ENCODE measurements at places on chromosomes 13 and 19.

- no peak for DNase-seq
These were observed 35.7 kb downstream of the RYR1 start for GRCh38 chr19:38469151-38469550.

DNA sequence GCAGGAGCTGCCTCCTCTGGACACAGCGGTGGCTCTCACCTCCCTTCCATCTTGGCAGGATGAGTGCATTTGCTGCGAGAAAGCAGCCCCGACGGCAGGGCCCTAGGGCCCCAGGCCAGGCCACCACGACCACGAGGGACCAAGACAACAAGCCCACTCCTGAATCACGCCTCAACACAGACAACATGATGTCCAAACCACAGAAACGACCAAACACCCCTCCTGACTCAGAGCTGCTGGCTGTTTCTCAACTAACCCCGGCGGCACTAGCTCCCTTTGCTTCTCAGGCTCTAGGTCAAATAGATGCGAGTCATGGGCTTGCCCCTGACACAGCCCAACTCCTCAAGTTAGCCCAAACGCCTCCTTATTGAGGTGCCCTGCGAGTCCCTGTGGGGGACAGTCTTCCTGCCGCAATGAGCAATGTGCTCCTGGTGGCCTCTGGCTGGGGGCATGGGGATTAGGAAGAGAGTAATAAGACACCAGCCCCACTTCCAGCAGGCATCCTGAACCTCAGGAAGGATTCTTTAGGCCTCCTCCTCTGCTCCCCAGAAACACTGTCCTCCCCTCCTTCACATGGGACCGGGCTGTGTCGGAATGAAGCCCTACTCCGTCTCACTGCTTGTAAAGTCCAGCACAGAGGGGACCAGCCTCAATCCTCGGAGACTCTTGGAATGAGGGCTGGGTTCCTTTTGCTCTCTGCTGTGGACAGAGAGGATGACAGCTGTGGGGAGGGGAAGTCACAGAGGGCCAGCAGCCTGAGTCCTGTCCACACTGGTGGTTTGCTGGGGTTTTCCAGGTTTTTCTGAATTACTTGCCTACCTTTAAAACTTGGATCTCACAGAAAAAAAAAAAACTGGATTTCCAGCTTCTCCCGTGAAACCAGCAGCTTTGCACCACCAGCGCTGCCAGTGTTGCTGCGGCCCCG lies 6.9 kb upstream of the ATF5 start:
- peak; percentile 35 for DNase-seq

DNA sequence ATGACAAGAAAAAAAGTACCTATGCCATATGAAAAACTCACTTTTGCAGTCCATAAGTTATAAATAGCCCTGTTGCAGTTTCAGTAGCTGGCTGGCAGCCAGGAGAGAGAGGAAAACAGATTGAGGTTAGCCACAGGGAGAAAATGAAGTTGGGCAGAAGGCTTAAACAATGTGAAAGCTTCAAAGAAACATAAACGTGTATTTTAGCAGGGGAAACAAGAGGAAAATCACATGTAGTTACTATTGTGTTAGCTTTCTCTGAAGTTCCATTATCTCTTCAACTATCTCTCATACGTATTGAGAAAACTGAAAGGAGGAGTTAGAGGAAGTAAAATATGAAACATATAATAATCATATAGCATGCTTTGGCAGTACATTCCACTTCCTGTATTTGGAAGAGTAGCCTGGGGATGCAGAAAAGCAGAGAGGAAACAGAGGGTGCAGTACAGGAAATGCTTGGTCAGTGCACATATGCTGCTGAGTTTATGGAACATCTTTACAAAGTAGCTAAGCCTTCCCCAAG lies 1551.1 kb downstream of the EFNB2 start:
- peak; percentile 71 for DNase-seq

GRCh38 chr19:3125900-3126524 lies 9.8 kb upstream of the GNA15 start:
- peak; percentile 43 for DNase-seq

DNA sequence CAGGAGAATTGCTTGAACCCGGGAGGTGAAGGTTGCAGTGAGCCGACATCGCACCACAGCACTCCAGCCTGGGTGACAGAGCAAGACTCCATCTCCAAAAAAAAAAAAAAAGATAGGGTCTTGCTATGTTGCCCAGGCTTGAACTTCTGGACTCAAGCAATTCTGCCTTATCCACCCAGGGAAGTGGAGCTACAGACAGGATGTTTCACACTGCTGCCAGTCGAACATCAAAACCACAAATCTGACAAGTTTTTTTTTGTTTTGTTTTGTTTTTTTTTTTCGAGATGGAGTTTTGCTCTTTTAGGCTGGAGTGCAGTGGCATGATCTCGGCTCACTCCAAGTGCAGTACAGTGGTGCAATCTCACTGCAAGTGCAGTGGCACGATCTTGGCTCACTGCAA lies 10.8 kb downstream of the XPO4 start:
- no peak for DNase-seq

DNA sequence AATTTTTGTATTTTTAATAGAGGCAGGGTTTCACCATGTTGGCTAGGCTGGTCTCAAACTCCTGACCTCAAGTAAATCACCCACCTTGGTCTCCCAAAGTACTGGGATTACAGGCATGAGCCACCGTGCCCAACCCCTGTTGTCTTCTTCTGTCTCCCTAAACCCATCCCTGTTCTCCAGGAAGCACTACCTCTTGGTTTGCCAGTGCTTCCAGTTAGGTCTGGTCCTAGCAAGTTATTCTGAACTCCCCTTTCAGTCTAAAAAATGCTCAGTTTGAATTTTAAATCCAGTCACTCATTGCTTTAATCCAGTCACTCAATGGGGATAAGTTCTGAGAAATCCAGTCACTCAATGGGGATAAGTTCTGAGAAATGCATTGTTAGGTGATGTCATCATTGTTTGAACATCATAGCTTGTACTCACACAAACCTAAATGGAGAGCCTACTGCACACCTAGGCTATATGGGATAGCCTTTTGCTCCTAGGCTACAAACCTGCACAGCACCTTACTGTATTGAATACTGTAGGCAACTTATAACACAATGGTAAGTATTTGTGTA lies 8.0 kb upstream of the ATP4A start:
- DNase-seq = no peak

GRCh38 chr19:5179256-5179655 lies 161.4 kb downstream of the PTPRS start:
- DNase-seq = no peak

DNA sequence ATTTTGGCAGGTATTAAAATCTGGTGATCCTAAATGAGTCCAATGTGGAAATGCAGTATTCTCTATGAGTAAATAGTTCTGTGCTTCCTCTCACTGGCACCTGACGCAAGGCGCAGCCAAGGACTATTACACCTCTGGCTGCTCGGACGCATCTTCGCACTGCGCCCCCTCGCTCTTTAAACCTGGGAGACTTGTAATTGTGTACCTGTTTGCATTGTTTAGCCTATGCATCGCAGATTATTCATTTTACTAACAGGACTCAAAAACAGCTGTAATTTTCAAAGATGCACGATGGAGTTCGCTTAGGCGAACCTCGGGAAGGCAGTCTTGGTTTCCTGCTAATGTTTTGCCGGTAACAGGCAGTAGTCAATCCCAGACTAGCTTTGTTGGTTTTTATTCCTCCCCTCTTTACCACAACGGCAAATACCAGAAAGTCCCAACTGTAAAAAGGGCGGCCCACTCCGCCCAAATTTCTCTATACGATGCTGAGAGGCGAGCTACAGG lies 113.2 kb downstream of the KCNRG start:
- no peak for DNase-seq

- no peak for DNase-seq
These were observed 6.8 kb downstream of the CEACAM1 start for GRCh38 chr19:42521346-42522030.

- DNase-seq = no peak
These were observed 16.0 kb downstream of the CRTC1 start for GRCh38 chr19:18699403-18700054.

- DNase-seq = no peak
These were observed 11.7 kb downstream of the MKNK2 start for GRCh38 chr19:2039089-2039958.

DNA sequence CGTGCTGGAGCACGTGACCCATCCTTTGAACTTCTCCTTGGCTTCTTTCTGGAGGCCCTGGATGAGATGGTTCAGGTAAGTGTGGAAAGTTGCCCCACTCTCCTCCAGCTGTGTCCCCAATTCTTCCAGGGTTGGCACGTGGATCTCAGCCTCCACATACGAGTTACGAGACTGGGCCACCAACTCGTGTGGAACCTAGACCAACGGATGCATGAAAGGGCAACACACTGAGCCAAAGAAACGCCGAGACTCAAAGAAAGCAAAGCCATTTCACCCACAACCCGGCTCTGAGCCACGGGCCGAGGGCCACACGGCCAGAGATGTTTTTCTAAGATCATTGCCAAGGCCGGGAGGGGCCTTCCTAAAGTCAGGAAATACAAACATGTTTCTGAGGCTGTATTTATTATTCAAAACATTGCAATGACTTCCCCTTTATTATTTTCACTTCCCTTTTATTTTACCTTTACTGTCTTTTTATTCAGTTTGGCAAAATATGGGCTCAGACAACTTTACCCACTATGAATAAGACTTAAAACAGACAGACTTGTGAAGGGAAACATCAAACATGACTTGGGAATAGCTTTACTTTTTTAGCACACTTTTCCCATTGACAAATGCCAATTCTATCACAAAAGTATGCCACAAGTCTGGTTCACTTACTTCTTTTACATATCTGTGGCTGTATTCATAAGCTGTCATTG lies 94.6 kb downstream of the KL start:
- DNase-seq = peak; percentile 34

DNA sequence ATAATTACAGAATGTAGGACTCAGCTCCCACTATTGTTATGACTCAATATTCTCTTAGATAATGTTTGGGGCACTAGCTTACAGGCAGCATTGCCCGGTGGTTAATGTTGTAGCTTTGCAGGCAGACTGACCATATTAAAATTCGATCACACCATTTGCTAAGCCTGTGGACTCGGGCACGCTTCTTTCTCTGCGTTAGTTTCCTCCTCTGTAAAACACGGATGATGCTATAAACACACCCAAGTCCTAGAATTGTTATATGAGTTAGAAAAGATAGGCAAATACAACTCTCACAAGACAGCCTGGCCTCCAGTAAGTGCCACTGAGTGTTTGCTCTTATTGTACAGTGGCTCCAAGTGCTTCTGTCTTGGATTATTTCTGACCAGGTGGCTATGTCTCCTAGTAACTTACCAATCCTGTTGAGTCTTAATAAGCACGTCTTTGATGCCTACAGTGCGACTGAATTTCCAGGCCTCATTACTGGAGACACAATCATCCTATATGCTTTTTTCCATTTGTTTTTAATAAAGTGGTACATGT lies 50.0 kb upstream of the ALOX5AP start:
- DNase-seq = no peak

GRCh38 chr13:45707516-45708100 lies 5.5 kb downstream of the CBY2 start:
- no peak for DNase-seq

DNA sequence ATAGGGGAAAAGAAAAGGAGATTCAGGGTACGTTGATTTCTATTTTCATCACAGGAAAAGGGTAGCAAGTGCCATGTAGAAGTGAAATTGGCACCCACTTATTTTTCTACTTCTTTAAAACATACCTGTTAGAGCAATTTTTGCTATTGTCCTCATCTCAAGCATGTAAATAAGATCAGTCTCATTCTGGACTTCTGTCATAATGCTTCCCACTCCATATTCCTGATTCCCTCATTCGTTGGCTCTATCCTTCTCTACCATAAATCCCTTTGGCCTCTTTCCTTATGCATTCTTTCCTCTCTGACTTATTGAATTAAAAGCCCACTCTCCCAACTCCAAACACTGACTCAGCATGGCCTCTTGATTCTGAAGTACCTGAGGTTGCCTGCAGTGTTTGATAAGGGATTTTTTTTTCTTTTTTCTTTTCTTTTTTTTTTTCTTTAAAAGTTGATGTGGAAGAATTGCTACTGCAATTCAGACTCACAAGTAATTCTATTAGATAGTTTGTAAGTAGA lies 465.7 kb downstream of the SLITRK6 start:
- no peak for DNase-seq

DNA sequence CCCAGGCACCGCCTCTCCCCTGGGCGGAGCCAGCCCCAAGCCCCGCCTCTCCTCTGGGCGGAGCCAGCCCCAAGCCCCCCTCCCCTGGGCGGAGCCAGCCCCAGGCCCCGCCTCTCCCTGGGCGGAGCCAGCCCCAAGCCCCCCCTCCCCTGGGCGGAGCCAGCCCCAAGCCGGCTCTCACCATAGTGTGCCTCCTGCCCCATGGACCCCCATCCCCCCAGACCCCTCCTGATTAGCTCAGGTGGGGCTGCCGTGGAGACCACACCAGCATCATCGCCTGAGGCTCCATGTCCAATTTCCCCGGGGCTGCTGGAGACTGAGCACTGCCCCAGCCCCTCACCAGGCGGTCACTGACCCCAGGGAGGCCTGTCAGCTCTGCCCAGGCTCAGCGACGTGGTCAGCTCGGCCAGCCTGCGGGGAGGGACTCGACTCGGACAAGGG lies 4.2 kb upstream of the MADCAM1 start:
- DNase-seq = no peak

GRCh38 chr19:34363094-34363493 lies 1.9 kb upstream of the GPI start:
- DNase-seq = peak; percentile 11

DNA sequence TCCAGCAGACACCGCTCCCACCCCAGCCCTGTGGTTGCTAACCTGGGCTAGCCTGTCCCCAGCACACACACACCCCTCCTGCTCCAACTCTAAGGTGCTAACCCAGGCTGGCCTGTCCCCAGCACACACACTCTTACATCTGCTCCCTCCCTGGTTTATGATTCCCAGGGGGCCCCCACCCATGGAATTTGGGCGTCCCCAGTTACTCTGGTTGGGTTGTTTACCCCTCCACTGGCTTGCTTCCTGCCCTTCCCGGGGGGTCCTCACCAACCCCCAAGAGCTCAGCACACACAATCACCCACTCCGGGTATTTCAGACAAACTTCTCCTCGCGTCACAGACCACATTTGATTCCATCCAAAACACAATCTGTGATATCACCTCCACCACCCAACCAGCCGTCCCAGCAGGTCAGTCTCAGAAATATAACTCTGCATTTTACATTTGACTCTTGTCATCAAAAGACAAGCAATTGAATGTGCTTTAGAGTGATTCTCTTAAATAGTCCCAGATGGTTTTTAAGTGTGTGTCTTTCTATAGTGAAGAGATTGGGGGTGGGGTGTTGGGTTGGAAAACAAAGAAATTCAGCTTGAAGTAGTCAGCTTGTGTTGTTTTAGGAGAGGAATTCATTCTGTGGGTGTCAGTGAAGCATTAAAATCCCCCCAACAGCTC lies 20.1 kb downstream of the COL4A2 start:
- DNase-seq = peak; percentile 92

- no peak for DNase-seq
These were observed 107.7 kb upstream of the C1QTNF9B start for GRCh38 chr13:24004971-24005370.

GRCh38 chr19:55777528-55777927 lies 8.6 kb downstream of the RFPL4AL1 start:
- no peak for DNase-seq

Data from fibroblast of skin of back (primary cell).